Left kidney (tissue), 8 donors: ENCODE measurements at places on chromosomes 2 and 18. TPM values are rescaled to one million over a fixed set of nuclear protein-coding genes. Genes with fewer than 3 reads are reported as not detected.

Gene TMEM198
- 2.5 TPM for polyA plus RNA-seq

Gene TNFRSF11A
- 2.8 TPM for polyA plus RNA-seq

Gene CDH19
- 0.22 TPM for polyA plus RNA-seq

Gene TLX2
- 0.07 TPM for polyA plus RNA-seq

Gene SNORC
- 1.6 TPM for polyA plus RNA-seq

Gene LAMA3
- polyA plus RNA-seq, result 2.0 TPM

Gene PLEKHH2
- 66.9 TPM for polyA plus RNA-seq

Gene DARS1
- 156 TPM for polyA plus RNA-seq

Gene COBLL1
- polyA plus RNA-seq, result 142 TPM

Gene SOWAHC
- polyA plus RNA-seq, result 16.7 TPM

Gene FAHD2B
- polyA plus RNA-seq, result 32.4 TPM

Gene TGOLN2
- polyA plus RNA-seq, result 140 TPM

Gene IER3IP1
- 36.3 TPM for polyA plus RNA-seq

DNA sequence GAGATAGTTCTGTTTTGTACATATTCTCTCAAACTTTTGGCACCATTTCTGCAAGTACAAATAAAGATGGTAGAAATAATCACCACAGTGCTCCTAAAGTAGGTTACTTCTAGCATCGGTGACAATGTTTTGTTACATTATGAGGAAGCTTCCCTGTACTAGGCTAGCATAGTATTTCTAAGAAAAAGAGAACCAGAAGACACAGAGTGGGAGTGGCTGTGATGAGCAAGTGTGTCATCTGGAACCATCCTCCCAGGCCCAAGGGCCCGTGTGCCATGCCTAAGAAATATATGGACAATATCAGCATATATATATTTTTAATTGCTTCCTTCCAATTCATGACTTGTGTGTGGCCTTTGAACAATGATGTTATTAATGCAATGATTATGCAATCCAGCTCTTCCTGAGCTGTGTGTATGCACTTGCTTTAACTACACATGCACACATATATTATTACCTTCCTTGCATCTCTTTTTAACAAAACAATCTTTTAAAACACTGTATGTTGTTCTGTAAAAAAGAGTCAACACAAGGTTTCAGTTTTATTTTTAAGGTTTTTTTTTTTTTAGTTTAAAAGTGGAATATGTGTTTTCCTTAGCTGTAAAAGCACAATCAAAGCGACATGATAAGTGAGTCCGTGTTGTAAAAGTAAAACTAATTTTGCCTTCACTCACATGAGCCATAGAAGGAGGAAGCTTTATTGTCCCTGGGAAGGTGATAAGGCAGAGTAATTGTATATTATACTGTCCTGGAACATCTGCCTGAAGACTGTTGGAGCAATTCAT is 303.9 kb downstream of the ZNF407 start:
- DNase-seq, result no peak

GRCh38 chr2:48328942-48329723 is 200.8 kb upstream of the STON1 start:
- DNase-seq, result no peak

- no peak for DNase-seq
Observed at GRCh38 chr18:8991155-8991554, 111.3 kb upstream of the NDUFV2 start.

DNA sequence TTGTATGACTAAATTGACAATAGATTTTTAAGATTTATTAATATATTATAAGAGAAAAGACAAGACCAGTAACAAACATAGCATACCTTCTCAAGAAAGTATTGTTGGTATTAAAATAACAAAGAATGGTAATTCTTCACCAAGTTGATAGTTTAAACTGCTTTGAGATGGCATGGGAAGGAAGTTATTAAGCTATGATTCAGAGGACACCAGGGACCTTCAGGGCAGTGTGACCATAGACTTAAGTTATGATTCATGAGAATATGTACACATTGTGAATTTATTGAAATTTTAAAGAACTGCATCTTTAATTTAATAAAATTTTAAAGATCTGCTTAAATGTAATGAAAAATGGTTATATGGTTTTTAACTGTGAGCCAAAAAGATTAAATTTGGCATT is 205.7 kb downstream of the DSEL start:
- no peak for DNase-seq

- DNase-seq, result peak; percentile 44
Observed at GRCh38 chr18:70454704-70455322, 166.0 kb downstream of the SOCS6 start.

- DNase-seq, result no peak
Observed at GRCh38 chr2:28702415-28702861, 49.2 kb upstream of the PPP1CB start.

DNA sequence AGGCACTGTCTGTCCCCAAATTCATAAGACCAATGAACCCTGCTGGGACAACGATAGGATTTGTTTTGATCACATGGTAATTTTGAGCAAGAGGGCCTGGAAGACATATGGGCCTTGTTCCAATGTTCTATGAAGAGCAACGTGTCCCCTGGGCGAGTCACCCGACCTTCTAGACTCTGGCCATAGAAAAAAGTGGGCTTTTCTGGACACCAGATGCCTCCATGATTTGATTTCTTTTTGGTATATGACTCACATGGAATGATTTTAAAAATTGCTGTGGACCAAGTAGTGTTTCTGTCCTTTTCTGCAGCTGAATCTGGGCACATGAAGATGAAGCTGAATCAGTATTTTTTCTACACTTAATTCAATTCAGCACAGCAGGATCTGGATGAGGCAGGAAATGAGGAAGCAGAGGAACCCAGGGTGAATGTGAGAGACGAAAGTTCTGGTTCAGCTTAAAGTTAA is 104.9 kb downstream of the CDC42EP3 start:
- DNase-seq, result no peak

DNA sequence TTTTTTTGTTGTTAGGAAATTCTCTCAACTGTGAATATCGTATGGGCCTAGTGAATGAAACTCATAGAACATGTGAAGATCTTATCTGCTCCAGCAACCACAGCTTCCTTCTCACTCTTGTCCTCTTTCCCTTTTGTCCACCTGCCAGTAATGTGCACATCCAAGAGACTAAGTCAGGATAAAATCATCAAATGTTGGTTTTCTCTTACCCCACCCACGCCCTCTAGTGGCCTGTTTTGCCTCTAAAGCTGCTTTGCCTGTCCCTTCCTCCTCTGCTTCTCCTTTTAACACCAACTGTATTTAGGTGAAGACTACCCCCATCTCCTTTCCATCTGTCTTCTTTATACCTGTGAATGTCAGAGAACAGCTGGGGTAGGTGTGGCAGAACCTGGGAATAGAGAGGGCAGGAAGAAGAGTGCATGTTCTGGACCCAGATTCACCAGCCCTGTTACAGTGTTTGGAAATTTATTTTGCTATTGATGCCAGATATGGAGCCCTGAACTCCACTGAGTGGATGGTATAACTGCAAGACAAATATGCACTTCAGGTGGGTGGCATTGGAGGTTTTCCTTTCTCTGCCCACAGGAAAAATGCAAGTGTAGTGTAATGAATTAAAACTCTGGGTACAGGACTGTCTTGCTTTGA is 8.4 kb upstream of the MGAT5 start:
- peak; percentile 68 for DNase-seq

DNA sequence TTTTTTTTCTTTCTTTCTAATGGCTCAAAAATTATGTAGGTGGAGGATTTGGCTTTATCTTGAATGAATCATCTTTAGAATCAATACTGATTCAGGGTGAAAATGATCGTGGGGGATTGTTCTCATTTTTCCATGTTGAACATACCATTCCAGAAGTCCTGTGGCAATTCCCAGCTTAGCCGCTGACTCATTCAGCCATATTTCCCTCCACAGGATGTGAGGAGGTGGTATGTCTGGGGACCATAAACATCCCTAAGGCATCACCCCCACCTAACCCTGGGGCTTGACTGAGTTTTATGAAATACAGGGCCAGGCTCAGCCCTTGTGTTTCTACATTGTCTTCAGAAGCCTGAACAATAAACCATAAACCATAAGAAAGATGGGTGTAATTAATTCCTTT is 92.7 kb upstream of the FN1 start:
- no peak for DNase-seq

GRCh38 chr2:27076323-27076722 is 2.1 kb upstream of the EMILIN1 start:
- no peak for DNase-seq

- no peak for DNase-seq
Observed at GRCh38 chr2:65395621-65396347, 36.6 kb downstream of the SPRED2 start.

GRCh38 chr2:225995796-225996461 is 596.4 kb downstream of the NYAP2 start:
- DNase-seq, result no peak

DNA sequence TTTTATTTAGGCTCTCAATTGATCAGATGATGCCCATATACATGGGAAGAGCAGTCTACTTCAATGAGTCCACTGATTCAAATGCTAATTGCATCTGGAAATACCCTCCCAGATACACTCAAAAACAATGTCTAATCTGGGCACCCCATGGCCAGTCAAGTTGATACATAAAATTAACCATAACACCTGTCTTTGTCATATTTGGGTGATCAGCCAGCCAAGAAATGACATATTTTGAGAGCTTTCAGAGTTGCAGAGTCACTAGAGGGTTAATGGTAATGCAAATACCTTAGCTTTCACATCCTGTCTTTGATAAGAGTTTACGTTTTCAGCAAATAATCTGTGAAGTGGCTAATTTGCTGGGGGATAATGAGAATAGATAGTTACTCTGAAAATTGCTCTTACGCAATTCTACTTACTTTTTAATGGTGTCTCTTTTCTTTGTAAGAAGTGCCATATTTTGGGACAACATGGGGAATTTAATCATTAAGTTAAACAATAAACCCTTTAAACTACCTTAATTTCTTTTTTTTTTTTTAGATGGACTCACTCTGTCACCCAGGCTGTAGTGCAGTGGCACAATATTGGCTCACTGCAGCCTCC is 49.1 kb downstream of the CCDC195 start:
- no peak for DNase-seq

- DNase-seq, result no peak
Observed at GRCh38 chr2:19893520-19894133, 8.2 kb downstream of the TTC32 start.

- no peak for DNase-seq
Observed at GRCh38 chr2:106161938-106162820, 31.9 kb downstream of the UXS1 start.

DNA sequence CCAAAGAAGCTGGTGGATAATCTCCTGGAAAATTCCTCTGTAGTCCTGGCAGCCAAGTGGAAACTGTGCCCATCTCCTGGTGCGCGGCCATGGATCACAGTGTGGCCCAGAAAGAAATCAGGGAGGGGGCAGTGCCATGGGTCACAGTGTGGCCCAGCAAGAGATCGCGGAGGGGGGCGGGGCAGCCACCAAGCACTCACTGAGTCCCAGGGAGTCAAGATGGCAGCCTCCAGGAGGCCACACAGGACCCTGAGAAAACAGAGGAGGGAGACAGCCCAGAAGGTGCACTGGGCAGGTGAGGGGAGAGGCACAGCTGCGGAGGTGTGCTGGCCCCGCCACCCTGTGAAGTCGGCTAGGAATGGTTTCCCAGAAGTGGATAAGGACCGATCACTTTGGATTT is 8.1 kb upstream of the ATP6V1B1 start:
- DNase-seq, result no peak

GRCh38 chr2:164510895-164511294 is 110.4 kb downstream of the GRB14 start:
- no peak for DNase-seq

DNA sequence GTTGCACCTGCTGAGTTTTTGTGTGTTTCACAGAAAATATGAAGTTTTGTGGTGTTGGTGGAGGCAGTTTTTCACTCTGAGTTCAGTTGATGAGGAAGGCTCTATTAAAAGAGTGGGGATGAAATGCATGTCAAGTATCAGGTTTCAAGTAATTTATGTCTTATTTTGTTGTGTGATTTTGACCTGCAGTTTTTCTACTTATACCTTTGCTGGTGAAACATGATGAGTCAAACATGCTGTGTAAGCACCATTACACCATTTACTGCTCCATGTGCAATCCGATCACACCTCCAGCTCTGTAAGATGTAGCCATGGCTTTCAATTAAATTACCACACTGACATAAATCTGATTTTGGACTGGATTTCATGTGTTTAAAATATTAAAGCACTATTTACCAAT is 174.5 kb upstream of the ZEB2 start:
- peak; percentile 34 for DNase-seq

- no peak for DNase-seq
Observed at GRCh38 chr2:112947374-112947773, 30.4 kb upstream of the IL36G start.

GRCh38 chr2:47048801-47049480 is 106.2 kb downstream of the STPG4 start:
- DNase-seq, result no peak
